Fibroblast of mammary gland (primary cell): ENCODE measurements at places on chromosomes 16 and 17.
A peak's percentile ranks its signal among the peaks of the same experiment; 100 is the strongest.

DNA sequence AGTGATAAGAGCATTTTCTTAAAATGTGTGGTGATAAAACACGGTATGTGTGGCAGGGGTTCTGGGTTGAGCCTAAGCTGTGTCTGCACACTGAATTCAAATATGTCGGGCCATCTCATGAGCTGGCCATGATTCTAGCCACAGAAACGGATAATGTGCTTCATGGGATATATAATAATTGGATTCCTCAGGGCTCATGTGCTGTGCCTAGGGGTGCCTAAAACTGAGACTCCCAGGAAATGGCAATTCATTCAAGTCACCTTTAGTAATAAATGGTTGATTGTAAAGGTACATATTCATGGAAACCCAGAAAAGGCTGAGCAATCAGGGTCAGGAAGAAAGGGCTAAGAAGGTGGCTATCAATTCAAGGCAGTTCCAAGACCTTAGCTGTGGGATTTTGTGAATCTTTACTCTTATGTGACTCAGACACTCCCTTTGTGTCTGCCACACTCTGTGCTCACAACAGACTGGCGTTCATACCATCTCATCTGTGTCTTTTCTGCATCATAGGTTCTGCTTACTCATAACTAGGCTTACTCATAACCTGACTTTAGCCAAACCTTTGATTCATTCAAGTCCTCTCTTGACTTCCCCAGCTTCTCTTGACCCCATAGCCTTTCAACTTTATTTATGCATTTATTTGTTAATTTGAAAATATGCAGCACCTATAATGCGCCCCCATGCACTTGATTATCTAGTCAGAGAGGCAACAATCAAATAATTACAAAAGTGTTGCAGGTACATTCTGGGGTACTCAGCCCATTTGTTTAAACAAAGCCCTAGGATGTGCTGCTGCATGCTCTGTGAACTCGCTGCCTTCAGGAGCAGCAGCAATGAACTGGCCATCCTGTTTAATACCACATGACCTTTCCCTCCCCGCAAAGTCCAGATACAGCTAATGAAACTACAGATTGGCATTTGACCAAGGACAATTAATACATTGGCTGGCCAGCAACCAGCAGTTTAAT is 28.4 kb upstream of the MED13 start:
- peak; percentile 98 for DNase-seq

GRCh38 chr16:86542756-86543750 is 12.0 kb downstream of the MTHFSD start:
- DNase-seq = no peak

- no peak for DNase-seq
These were observed 13.3 kb upstream of the USP36 start for GRCh38 chr17:78853926-78854394.

- no peak for DNase-seq
These were observed 193.5 kb downstream of the WWOX start for GRCh38 chr16:78292844-78293380.

GRCh38 chr17:40777971-40778370 is 4.4 kb downstream of the KRT27 start:
- DNase-seq = no peak

GRCh38 chr16:82263521-82264143 is 93.6 kb upstream of the MPHOSPH6 start:
- DNase-seq = peak; percentile 48

GRCh38 chr17:40168262-40168832 is 8.9 kb upstream of the RAPGEFL1 start:
- peak; percentile 70 for DNase-seq
